Stimulated activated CD4-positive, alpha-beta T cell treated with anti-CD3 and anti-CD28 coated beads, TNF-alpha, amount 100 ng/mL, for 1 hour (primary cell): ENCODE measurements at places on chromosomes 2 and 18.

DNA sequence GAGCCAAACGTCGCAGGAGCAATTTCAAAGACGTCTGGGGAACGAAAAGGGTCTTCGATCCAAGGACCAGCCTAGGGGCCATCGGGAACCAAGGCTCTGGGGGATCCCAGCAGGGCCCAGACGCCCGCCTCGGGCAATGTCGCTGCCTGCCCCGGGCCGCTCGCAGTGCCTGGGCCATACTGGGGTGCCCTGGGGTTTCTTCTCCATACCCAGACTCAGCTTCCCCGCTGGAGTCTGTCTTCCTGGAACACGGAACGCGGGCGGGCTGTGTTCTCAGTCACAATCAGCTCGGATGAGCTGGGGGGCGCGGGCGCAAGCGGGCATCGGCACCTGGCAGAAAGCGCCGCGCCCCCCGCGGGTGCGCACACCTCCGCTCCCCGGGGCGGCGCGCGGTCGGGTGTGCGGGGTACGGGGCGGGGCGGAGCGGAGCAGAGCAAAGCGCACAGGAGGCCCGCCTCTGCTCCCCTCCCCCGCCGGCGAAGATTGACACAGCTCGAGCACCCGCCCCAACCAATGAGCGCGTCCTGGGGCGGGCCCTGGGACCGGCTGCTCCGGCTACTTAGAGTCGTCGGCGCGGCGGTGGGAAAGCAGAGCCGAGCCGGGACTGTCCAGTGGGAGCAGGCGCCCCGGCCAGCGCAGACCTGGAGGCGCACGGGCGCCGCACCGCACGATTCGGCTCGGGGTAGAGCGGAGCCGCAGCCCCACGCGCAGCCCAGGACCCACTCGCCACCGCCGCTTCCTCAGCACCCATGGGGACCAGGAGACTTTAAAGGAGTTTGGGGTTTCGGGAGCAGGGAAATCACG is at the start of gene LRATD1:
LRATD1 (plus strand) TSS at position 585 of the 804 bp plus-strand sequence. CDS start 1,263 bp downstream, outside the sequence.
- no peak for DNase-seq

DNA sequence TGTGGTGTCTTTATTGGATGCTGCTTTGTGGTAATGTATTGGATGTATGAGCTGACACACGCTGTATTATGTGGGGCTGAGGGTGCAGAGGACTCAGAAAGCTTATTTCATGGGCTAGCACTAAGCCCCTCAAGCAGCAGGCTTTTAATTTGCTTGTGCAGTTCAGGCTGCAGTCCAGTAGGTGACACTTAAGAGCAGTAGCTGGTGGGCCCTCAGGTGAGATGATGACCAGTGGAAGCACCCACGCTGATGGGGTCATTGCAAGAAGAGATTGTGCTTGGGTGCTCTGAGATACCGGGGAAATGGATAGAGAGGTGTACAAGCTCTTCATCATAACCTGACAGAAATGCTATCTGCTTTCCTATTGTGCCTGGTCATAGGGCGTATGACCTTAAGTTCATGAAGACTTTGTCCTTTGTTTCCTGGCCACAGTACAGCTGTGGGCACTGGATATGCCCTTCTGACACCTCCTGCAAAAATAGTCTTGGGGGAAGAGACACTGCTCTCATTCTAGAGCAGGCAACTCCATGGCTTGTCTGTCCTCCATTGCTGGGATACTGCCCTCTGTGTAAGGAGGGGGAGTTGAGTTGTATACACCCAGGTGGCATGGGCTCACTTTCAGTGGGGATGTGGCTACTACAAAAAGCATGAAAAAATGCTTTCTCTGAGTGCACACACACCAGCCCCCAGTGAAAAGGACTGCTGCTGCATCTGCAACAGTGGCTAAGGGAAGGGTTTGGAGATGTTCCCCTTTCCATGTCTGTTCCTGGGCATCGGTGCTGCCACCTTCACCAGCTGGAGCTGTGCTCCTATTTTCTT is 205.7 kb upstream of the ZSWIM2 start:
- DNase-seq = no peak

- DNase-seq = no peak
Measured at GRCh38 chr2:241943209-241943850, 73.8 kb downstream of the RTP5 start.

- no peak for DNase-seq
Measured at GRCh38 chr2:47658646-47659320, 124.2 kb upstream of the MSH6 start.
